LNCaP clone FGC (cell line): ENCODE measurements at places on chromosomes 5 and 9.

DNA sequence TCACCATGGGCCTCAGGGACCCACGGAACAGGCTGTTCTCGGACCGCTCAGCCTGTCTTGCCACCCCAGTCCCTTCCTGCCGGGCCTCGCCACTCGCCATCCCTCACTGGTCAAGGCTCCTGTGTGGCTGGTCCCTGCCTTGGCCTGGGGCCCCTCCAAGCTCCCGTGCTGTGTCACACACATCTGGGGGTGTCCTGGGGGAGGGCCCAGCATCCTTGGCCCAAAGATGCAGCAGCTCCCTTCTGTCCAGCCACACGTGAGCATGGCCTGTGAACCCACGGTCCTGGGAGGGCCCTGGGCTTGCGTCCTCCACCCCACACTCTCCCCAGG is 425 bp upstream of the EGFL7 start:
- DNase-seq, result no peak

- no peak for DNase-seq
Observed at GRCh38 chr9:135776893-135777622, 75.1 kb downstream of the KCNT1 start.

DNA sequence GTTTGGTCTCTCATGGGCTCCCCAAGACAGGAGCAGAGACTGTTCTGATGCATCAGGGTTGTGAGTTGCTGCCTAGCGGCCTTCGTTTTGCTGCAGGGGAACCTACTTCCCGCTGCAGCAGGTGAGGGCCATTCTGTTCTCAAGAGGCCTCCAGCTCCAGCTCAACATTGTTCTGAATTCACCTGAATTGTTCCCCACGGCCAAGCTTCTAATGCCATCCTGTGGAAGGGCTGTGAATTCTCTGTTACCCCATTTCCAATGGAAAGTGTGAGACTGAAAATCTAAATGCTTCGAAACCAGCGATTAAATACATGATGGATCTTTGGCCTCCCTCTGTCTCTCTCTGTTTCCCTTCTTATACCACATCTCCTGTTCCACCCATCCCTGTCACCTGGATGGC is 349.1 kb upstream of the DAP start:
- no peak for DNase-seq

- no peak for DNase-seq
Observed at GRCh38 chr9:127319366-127320114, 55.0 kb downstream of the GARNL3 start.

- no peak for DNase-seq
Observed at GRCh38 chr5:133827830-133828229, 140.6 kb downstream of the C5orf15 start.

- no peak for DNase-seq
Observed at GRCh38 chr5:157188270-157188669, 7.6 kb downstream of the ITK start.

DNA sequence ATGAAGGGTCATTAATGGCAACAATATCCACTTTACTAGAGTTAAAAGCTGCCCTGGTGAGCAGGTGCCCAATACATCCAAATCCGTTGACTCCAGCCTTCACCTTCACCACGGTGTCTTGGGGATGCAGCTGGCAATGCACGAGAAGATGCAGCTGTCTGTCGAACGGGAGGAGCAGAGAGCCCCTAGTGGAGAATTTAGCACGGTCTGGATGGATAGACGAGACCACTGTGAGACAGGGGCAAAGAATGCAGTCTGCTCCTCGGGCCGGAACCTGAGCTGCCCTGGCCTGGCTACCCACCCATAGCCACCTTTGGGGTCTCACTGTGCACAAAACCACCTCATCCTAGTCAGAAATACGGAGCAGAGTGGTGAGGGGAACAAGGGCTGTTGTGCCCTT is 35.1 kb downstream of the ADRA1B start:
- DNase-seq, result no peak

DNA sequence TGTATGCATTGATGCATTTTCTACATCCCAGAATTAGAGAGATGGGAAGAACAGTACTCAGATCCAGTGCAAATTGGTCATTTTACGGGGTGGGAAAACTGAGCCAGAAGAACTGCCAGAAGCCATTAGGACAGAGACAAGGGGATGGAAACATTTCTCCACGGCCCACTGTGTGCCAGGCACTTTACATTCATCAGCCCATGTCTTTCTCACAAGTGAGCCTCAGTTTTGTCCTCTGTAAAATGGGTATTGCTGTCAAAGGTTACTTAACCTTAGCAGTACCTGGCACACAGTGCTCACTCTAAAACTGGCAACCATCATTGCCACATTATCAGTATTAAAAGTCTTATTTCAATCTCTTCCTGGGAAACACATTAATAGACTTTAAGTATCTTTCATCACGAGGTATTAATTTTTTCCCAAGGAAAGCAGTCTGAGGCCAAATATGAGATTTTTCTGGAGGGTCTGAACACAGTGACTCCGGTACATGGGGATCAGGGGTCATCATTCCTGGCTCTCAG is 5.2 kb downstream of the DUSP1 start:
- no peak for DNase-seq

DNA sequence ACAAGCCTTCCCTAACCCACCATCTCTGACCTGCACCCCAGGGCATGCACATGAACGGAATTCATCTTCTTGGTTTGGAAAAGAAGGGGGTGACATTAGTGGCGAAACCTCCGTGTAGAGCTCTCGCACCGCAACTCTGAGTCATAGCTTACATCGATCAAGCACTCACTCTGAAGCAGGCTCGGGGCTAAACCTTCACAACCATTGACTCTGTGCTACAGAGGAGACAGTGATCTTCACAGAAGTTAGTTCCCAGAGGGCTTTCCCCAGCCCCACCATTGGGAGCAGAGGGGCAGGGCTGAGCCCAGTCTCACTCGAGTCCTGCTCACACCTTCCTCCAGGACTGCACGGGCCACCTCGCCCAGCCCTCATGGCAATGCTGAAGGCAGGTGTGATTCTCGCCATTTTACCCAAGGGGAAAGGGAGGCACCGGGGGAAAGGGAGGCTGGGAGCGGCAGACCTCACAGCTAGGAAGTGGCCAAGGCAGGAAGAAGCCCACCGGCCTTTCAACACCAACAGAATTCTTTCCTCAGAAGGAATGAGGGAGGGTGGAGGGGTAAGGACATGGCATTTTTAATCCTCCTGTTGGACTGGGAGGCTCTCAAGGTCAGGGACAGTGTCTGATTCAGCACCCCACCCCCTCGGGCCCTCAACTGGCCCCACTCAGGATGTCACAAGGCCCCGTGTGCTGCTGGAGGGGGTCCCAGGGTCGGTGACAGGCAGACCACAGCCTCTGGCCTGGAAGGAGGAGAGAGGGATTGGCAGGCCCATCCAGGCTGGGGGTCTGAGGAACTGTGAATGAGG is 25.9 kb upstream of the IL17B start:
- DNase-seq, result no peak

GRCh38 chr9:121852651-121853616 is 201.5 kb downstream of the DAB2IP start:
- no peak for DNase-seq

DNA sequence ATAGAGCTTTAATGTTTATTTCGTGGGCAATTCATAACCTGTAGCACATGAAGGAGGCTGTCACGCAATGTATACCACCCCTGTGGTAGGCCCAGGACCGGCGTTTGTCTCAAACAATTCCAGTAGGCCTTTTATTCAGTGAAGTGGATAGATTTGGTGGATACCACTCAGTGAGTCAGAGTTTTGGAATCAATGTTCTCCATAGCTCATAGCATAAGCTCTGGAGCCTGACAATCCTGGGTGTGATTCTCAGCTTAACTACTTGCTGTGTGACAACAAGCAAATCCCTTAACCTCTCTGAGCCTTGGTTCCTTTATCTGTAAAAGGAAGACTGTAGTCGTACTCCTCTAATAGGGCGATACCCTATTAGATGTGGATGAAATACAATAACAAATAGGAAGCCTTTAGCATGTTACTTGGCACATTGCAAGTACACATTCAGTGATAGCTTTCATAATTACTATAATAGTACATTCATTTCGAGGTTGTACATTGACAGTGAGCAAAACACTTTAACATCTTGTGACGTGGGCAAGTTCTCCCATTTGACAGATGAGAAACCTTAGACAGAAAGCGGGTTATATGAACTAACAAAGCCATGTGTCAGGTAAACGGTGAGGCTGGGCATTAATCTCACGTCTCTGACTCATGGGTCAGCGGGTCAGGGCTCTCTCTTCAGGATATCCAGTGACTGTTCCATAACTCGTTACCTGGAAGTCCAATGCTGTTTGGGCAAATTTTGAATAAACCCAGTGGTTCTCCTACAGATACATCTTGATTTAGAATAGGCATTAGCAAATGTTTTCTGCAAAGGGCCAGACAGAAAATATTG is 130.8 kb downstream of the C9orf152 start:
- no peak for DNase-seq

DNA sequence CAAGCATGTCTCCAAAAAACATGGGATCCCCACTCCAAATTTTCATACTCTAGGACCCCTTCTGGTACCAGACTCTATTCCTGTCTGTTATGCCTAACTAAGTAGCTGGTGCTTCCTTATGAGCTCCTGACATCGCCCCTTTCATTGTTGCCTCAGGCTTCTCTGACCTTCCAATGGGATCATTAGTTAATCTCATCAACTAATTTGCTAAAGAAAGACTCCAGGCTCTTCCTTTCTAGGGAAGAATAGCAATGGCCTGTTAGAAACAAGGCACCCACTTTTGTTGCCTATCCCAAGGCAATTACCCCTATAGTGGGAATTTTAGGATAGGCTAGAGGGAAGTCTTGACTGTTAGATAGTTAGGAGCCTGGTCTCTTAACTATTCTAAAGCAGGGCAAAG is 369.5 kb downstream of the MLLT3 start:
- no peak for DNase-seq

DNA sequence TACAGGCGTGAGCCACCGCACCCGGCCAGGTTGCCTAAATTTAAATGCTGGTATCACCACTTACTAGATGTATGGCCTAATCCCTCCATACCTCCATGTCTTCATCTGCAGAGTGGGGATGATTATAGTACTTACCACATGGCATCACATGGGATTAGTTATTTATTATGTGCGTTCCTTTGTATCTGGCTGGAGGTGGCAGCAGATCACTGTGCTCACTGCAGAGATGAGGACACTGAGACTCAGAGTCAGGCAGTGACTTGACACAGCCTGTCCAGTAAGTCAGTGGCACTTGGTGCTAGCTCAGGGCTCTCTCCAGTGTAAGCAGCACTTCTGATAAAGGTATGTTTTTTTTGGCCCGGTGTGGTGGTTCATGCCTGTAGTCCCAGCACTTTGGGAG is 38.4 kb upstream of the HAND1 start:
- no peak for DNase-seq

DNA sequence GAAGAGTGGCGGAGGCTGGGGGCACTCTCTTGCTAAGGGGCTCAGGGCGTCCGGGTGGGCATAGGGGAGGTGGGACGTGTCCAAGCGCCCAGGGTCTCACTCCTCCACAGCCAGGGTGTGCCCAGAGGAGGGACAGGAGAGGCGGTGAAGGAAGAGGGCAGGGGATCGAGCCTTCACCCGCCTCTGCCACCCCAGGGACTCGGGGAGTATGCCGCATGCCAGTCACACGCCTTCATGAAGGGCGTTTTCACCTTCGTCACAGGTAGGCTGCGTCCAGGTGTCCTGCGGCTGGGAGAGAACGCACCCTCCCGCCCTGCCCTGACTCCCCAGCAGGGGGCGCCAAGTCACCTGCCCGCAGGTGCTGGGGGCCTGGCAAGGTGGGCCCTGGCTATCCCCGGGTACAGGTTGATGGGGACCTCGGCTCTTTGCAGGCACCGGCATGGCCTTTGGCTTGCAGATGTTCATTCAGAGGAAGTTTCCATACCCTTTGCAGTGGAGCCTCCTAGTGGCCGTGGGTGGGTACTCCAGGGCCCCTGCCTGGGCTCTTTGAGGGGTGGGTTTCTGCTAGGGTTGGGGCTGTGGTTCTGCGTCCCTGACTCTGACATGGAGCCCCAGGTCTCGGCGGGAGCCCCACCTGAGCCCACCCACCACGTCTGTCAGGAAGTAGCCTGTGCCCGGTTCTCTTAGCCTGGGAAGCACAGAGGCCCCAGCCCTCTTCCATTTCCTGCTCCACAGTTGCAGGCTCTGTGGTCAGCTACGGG is 552 bp downstream of the TMEM141 start:
- DNase-seq, result peak; percentile 64

DNA sequence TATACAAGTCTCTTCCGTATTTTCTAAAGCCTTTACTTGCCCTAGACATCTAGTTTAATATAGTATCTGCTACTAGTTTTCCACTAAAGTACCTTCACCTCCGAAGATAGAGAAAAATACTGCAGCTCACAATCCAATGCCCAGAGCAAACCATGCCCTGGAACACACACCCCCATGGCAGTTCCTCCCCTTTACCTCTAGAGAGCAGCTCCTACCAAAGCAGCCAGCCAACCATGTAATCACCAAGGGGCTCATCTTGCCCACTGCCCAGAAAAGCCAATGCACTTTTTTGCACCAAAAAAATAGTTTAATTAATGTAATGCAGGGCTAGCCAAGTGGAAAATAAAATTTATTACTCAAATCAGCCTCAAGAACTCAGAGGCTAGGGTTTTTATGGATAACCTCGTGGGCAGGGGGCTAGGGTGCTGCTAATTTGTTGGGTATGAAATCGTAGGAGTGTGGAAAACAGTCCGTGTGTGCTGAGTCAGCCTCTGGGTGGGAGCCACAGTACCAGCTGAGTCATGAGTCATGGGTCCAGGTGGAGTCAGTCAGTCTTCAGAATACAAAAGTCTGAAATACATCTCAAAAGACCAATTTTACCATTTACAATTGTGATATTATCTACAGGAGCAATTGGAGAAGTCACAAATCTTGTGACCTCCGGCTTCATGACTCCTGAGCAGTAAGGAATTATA is 120.1 kb upstream of the ACO1 start:
- DNase-seq, result no peak

DNA sequence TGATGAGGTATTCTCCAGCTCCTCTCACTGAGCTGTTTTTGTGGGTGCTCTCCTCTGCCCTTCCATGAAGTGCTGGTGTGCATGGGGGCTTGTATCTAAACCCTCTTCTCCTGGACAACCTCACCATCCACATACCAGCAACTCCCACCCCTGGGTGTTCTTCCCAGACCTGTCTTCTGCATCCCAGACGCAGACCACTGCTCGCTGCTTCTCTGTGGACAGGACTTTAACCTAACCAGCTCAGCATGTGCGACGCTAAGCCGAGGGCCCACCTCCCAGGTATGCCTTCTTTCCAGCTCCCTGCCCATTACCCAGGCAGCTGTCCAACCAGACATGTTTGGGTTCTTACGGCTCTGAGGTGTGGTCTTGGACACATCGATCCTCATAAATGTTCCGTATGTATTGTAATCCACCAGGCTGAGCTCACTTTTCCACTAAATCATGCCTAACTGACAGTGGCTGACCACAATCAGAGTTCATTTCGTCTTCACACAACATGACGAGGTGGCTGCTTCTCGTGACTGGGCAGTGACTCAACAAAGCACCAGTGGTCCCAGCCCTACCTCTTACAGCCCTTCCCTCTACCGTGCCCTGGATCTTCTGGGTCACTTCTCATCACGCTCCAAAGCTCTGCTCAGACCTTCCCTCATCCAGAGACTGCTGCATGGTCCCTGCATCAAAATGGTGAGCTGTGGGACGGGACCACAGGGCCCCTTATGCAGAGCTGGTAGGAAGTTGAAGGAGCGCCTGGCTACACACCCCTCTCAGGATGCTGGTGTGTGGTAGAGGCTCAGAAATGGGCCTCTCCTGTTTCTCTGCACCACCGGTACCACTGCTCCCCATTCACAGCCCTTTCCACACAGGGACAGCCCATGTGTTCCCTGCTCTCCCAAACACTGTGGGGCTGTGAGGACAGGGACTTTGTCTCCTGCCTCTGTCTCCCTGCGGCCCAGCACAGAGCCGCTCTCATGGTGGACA is 9.6 kb upstream of the PTGES2 start:
- DNase-seq, result no peak
